Activated CD4-positive, alpha-beta T cell treated with anti-CD3 and anti-CD28 coated beads, Interleukin-2, amount 50 U/mL, for 16 hours (primary cell): ENCODE measurements at places on chromosomes 16 and 17.

DNA sequence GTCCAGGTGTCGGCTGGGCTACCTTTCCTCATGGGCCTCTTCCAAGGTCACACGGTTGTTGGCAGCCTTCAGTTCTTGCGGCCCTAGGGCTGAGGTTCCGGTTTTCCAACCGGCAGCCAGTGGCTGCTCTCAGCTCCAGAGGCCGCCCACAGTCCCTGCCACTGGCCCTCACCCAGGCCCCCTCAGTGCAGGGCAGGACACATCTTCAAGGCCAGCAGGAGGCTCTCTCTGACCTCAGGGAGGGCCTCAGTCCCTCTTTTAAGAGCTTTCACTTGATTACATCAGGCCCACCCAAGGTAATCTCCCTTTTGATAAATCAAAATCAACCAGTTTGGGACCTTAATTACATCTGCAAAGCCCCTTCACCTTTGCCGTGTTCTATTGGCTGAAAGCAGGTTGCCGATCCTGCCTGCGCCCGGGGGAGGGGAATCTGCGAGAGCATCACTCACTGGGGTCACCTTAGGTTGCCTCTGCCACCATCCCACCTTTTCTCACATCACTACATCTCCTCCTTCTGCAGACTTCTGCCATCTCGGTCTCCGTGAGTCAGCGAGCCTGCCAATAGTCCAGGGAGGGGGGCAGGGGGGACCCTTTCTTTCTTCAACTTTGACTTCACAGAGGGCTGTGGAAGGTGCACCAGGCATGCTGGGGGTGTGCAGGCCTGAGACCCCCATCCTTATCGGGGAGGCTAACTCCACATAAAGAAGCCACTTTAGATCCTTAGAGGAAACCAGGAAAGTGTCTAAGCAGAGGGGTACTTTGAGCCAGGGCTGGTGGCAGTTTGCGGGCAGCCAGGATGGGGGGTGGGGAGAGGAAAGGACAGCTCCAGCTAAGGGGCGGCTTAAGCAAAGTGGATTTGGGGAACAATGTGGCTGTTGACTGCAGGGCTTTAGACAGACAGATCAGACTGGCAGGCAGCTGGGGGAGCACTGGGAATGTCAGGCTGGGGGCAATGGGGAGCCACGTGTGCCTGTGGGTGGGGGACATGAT, 28.8 kb upstream of the NXPH3 start:
- no peak for DNase-seq

DNA sequence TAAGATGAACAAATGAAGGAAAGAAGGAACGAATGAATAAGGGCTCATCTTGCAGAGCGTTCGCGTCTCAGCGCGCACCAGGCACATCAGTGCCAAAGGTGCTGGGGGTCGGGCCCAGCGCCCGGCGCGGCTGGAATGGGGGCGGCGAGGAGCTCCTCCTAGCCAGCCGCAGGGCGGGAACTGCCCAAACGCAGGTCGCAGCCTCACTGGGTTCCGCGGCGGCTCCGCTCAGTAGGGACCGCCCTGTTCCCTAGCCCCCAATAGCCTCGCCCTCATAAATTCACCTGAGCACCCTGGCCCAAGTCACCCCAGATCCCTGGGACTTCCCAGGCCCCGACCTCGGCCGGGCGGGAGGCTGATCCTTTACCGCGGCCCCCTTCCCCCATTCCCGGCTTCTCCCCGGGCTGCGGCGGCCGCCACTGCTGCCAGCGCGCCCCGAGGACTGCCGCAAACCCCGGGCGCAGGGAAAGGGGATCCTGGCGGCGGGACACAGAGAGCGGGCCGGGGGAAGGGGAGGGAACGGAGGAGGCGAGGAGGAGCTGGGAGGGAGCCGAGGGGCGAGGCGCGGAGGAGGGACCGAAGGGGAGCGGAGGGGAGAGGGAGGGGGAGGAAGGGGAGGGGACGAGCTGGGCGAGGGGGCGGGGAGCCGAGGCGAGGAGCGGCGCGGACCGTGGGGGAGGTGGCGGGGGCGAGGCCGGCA, 377 bp upstream of the CRHR1 start:
- DNase-seq = no peak

- DNase-seq = no peak
Observed at GRCh38 chr17:28047806-28048205, 5.3 kb downstream of the NLK start.

DNA sequence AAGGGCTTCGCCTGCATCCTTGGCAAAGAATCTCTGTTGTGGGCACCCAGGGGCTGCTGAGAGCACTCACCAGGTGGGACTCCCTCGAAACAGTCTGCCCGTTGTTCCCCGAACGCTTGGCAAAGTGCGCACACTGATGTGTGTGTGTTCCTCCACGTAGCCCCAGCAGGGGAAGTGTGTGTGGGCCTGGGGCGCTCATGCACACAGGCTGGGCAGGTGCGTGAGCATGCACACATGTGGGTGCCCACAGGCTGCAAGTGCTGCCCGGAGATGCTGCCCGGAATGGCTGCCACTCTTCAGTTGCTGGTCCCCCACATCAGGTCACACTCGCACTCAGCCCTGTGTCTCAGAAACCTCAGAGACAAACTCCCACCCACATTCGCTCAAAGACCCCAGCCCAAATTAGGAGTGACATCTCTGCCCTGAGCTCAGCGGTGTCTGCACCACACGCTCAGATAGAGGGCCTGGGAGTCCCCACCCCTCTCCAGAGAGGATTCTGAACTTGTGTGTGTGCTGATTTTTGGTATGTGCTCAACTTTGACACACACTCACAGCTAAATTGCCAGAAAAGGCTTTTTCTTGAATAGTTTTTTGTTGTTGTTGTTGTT, 119.4 kb downstream of the MGAT5B start:
- DNase-seq = no peak

DNA sequence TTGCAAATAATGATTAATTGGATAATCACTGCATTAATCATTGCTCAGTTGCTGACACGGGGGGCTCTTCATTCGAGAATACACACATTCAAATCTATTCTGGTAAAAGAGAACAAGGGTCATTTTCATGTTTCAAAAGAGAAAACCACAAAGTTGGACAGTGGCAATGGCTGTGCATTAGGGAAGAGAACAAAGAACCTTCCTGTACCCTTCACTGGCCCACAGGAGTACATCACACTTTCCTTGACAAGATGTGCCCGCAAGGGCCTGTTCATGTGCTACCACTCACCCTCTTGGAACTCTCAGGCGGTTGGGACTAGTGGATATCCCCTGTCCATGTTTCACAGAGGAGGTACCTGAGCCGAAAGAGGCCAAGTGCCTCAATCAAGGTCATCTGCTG, 223.2 kb downstream of the ZFHX3 start:
- DNase-seq = no peak
